Psoas muscle (tissue), 8 donors: ENCODE measurements at places on chromosomes 3 and 15.
A peak's percentile ranks its signal among the peaks of the same experiment; 100 is the strongest.

- H3K4me1 ChIP-seq = no peaks in the 10 kb centered on the region
- H3K4me3 ChIP-seq = no peak overlapping the region
- H3K27ac ChIP-seq = no peak overlapping the region
- H3K27me3 ChIP-seq = no peaks in the 10 kb centered on the region
- no peaks in the 10 kb centered on the region for H3K36me3 ChIP-seq
These were observed 49.7 kb downstream of the MINAR1 start for GRCh38 chr15:79481793-79482192.

DNA sequence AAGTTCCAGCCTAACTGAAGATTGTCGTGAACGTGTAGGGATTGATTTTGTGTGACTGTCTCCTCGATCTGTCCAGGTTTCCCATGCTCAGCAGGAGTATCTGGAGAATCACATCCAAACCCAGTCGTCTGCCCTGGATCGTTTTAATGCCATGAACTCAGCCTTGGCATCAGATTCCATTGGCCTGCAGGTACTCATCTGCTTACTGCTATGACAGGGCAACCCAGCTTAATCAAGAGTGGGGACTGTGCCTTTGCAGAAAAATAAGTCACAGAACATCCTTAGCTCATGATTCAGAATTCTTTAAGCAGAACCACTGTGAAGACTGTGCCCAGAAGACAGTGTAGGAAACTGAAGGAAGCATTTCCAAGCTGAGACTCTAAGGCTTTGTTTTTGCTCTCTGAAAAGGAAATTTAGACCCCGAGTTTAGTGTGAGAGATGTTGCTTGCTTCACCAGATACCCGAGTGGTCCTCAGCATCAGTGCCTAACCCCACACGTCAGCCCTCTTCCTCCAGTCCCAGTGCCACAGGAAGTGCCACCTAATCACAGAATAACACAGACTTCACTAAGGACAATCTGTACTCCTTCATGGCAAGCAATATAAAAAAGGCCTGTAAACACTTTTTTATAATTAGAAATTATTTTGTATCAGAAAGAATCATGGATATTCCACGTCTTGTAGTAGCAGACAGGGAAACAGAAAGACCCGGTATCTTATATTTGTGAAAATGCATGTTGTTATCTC lies 34.2 kb downstream of the MYZAP start:
- no peaks in the 10 kb centered on the region for H3K27me3 ChIP-seq
- H3K27ac ChIP-seq = peak overlapping the region; percentile 60
- no peak for DNase-seq
- H3K36me3 ChIP-seq = no peaks in the 10 kb centered on the region
- no peak overlapping the region for H3K4me3 ChIP-seq

DNA sequence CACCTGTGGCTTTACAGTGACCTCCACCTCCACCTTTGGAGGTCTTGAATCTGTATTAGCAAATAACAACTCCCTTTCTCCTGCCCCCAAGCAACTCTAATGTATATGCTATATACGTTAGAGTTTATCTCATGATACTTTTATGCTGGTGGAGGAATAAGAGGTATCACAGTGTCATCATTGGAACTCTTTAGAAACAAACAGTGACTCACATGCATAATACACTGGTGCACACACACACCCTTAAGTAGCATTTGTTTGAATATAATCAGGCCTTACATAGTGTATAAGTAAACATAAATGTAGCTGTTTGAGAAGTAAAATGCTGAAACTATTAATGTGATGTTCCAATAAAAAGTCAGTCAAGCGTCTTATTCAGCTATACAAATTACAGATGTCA lies 280.2 kb upstream of the C2CD4B start:
- H3K27me3 ChIP-seq = no peaks in the 10 kb centered on the region
- peaks cover 28% of the 10 kb centered on the region for H3K4me1 ChIP-seq
- H3K4me3 ChIP-seq = no peak overlapping the region
- peak overlapping the region; percentile 37 for H3K27ac ChIP-seq
- H3K36me3 ChIP-seq = no peaks in the 10 kb centered on the region
- DNase-seq = no peak

- H3K4me3 ChIP-seq = no peak overlapping the region
- H3K27ac ChIP-seq = no peak overlapping the region
- H3K27me3 ChIP-seq = no peaks in the 10 kb centered on the region
- no peaks in the 10 kb centered on the region for H3K36me3 ChIP-seq
- DNase-seq = no peak
These were observed 280.4 kb downstream of the KLF13 start for GRCh38 chr15:31606931-31607497.
